ENCODE measurements at places on chromosomes 7 and 10.

DNA sequence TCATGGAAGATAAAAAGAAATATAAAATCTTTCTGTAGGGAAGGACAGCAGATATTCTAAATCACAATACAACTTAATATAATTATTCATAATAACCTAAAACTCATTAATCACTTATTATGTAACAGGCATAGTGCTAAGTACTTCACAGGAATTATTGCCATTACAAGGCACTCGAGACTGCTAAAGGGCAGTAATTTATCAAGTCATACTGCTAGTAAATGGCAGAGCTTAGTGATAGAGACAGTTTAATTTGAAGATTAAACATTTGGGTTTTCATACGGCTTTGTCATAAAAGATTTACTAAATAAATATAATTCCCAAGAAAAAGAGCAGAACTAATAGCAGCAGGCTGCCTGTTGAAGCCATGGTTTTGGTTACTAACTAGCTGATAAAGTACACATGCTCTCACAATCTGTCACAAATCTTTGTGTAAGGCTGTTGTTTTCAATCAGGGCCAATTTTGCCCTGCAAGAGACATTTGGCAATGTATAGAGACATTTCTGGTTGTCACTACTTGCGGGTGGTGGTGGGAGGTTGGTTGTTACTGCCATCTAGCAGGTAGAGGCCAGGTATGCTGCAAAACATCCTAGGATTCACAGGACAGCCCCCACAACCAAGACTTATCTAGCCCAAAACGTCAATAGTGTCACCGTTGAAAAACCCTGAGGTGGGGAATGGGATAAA is 233.3 kb upstream of the CACNA2D1 start:
- DNase-seq = no peak

GRCh38 chr7:1514995-1515401 is 10.8 kb upstream of the INTS1 start:
- no peak for DNase-seq

DNA sequence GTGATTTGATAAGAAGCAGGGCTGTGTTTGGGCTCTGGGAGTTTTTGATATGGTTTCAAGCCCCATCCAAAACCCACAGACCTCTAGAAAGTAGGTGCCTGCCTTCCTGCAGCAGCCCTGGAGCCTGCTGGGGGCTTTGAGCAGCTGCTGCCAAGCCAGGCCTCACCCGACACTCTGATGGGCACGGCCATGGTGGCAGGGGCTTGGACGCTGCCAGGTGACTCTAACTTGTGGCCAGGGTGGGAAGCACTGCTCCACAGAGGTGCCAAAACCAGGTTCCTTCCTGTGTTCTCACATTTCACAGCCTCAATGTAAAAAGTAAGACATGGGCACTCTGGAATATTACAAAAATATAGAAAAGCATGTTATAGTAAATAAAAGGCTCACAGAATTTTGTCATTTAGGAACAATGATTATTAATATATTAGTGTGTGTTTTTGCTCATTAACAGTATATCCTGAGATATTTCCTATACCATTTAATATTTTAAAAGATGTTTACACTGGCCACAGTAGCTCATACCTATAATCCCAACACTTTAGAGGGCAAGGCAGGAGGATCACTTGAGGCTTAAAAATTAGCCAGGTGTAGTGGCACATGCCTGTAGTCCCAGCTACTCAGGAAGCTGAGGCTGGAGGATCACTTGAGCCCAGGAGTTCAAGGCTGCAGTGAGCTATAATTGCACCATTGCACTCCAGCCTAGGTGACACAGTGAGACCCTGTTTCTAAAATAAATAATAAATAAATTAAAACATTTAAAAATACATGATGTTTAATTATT is 95.1 kb downstream of the EGFR start:
- DNase-seq = no peak

DNA sequence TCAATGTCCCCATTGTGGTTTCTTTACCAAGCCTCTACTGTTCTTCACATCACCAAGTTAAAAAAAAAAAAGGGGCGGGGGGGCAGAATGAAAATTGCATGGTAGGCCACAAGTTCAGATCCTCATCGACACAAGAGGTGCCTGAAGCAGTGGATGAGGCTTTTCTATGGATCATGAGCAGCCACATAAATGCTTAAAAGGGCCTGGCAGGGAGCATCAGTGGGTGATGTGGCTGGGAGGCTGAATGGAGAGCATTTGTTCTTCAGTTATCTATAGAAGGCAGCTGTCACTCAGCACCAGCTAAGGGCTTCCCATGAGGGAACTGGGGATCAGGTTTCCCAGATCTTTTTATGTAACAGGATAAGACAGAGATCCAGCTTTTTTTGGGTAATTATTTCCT is 117.9 kb downstream of the CFTR start:
- no peak for DNase-seq
